T-helper 17 cell (primary cell): ENCODE measurements at places on chromosomes 6 and 20.

GRCh38 chr6:14365393-14365792 is 247.8 kb downstream of the CD83 start:
- no peak for DNase-seq
- no peaks in the 10 kb centered on the region for H3K4me1 ChIP-seq
- H3K27me3 ChIP-seq: peaks cover 4% of the 10 kb centered on the region
- H3K27ac ChIP-seq: no peak overlapping the region
- no peak overlapping the region for H3K4me3 ChIP-seq
- no peaks in the 10 kb centered on the region for H3K36me3 ChIP-seq

DNA sequence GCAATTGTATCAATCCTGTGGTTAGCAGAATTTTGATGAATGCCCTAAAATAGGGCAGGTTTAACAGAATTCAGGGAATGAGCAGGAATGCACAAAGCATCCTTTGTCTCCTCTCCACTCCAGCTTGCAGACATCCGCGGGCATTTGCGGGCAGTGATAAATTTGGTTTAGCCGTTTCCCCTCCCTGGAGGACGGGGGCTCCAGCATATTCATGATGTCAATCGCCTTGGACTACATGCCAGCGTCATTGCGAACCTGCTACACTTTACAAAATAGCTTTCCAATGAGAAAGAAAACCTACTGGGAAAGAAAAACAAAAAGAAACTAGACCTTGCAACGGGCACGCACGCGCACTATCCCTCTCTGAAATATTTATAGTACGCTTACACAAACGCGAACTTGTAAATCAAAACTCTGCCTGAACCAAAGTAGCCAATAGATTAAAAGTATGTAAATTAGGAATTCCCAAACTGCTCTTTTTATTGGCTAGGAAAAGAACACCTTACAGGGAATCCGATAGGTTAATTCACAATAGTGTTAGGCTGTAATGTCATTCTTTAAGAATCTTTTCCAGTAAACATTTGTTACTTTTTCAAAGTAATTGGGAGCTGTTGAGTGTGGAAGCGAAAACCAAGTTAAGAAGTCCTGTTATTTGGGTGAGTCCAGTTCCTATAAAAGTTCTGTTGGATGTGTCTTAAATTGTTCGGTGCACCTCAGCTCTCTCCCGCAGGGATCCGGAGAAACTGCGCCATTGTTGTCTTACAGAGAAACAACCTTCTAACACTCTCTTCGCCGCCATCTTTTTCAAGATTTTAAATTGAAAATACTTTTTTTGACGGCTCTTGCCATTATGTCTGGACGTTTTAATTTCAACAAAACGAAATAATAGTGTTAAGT is 136.7 kb downstream of the HFE start:
- no peak overlapping the region for H3K4me3 ChIP-seq
- no peaks in the 10 kb centered on the region for H3K36me3 ChIP-seq
- peak; percentile 51 for DNase-seq

DNA sequence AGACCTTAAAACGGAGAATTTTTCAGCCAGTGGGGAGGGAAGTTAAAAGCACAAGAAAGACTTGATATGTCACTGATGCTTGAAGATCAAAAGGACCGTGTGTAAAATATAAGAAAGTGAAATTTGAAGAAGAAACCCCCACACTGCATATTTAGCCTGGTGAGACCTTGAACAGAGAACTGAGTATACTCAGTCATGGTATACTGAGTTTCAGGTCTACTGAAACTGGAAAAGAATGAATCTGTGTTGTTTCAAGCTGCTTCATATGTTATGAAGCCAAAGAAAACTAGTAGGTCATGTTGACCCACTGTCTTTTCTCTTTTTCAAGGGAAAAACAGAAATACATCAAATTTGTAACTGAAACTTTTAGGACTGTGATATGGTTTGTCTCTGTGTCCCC is 443.8 kb upstream of the GJE1 start:
- no peak for DNase-seq
- no peaks in the 10 kb centered on the region for H3K4me1 ChIP-seq

- no peak for DNase-seq
- no peak overlapping the region for H3K27ac ChIP-seq
- no peaks in the 10 kb centered on the region for H3K36me3 ChIP-seq
- no peaks in the 10 kb centered on the region for H3K4me1 ChIP-seq
- no peak overlapping the region for H3K4me3 ChIP-seq
Measured at GRCh38 chr6:7993952-7994351, 70.2 kb downstream of the BLOC1S5 start.

DNA sequence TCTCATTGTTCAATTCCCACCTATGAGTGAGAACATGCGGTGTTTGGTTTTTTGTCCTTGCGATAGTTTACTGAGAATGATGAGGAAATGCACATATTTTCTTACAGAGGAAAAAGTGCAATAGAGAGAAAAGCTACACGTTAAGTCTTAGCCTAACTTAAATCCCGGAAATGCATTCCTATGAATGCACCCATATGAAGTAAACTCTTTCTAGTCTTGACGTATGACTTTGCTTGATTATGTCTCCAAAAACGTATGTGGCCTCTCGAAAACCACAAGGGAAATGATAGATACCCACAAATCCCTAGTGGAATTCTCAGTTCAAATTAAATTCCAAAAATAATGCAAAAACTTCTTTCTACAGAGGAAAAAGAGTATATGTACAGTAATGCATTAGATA is 90.7 kb upstream of the SASH1 start:
- no peak overlapping the region for H3K4me3 ChIP-seq
- H3K27ac ChIP-seq: no peak overlapping the region
- no peak for DNase-seq
- no peaks in the 10 kb centered on the region for H3K27me3 ChIP-seq
- no peaks in the 10 kb centered on the region for H3K4me1 ChIP-seq
